ENCODE measurements at places on chromosomes 1 and 21.

GRCh38 chr1:61708953-61709907 lies 15.7 kb downstream of the TM2D1 start:
- DNase-seq, result no peak

GRCh38 chr1:26583646-26584485 lies 54.3 kb downstream of the RPS6KA1 start:
- no peak for DNase-seq

DNA sequence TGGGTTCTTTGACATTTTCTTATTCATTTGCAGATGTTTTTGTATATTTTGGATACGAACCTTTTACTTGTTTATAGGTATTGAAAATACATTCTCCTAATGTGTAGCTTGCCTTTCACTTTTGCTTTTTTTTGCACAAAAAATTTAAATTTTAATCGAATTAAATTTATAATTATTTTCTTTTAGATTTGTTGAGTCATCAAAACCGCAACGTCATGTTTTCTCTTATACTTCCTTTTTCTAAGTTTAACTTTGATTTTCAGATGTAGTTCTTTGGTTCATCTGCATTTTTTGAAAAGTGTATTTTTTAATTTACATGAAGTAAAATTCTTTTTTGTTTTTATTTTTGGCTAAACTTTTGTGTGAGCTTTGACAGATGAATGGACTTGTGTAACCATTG lies 243.7 kb upstream of the DPYD start:
- DNase-seq, result no peak

GRCh38 chr21:22409571-22409970 lies 1411.4 kb downstream of the NCAM2 start:
- DNase-seq, result no peak

- DNase-seq, result no peak
These were observed 269.8 kb upstream of the KAZN start for GRCh38 chr1:14328685-14329084.

- no peak for DNase-seq
These were observed 26.3 kb upstream of the IVNS1ABP start for GRCh38 chr1:185343306-185343705.

DNA sequence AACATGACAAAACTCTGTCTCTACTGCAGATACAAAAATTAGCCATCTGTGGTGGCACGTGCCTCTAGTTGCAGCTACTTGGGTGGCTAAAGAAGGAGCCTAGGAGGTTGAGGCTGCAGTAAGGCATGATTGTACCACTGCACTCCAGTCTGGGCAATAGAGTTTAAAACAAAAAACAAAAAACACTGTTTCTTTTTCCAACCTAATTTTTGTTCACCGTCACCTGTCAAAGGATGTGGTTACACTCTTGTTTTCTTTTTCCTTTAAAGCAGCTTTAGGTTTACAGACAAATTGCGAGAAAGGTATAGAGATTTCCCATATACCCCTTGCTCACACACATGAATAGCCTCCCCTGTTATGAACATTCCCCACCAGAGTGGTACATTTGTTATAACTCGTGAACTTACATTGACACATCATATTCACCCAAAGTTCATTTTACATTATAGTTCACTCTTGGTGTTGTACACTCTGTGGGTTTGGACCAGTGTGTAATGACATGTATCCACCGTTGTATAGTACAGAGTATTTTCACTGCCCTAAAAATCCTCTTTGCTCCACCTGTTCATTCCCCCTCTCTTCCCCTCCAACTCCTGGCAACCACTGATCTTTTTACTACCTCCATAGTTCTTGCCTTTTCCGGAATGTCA lies 26.2 kb downstream of the SMG7 start:
- no peak for DNase-seq

- no peak for DNase-seq
These were observed 4.7 kb downstream of the PGBD5 start for GRCh38 chr1:230421481-230421880.

GRCh38 chr1:46527474-46528296 lies 23.8 kb downstream of the KNCN start:
- peak; percentile 62 for DNase-seq

DNA sequence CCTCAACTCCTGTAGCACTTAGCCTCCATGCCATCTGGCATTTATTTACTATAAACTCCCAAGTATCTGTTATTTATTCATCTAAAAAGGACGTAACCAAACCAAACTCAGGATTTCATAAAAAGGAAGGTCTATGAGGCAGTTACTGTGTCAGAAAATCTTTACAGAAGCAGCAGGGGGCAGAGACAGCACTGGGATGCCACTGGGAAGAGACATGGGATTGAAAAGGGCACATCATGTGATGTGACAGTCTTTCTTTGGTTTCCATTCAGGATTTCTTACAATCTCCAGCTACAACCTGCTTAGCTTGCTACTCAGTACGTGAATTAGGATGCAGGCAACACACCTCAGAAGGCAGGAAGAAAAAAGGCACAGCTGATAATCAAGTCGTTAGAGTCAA lies 31.2 kb downstream of the SPRTN start:
- DNase-seq, result no peak

DNA sequence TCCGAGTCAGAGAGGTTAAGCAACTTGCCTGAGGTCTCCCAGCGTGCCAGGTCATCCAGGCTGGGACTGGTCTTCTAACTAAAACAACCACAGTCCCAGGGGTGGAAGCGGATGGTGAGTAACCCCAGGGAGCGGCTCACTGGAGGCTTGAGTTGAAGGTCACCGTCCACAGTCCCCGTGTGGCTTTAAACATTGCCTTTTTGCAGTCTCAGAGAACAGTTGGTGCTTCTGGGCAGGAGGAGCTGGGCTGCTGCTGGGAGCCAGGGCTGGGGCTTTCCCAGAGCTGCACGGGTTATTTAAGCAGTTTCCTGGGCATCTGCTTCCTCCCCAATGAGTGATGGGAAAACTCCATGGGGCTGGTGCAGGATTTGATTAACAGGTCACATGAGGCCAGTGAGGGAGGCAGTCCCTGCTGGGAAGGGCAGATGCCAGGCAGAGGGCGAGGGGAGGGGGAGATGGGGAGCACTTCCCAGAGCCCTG lies 12.3 kb downstream of the ARHGEF10L start:
- DNase-seq, result peak; percentile 16

DNA sequence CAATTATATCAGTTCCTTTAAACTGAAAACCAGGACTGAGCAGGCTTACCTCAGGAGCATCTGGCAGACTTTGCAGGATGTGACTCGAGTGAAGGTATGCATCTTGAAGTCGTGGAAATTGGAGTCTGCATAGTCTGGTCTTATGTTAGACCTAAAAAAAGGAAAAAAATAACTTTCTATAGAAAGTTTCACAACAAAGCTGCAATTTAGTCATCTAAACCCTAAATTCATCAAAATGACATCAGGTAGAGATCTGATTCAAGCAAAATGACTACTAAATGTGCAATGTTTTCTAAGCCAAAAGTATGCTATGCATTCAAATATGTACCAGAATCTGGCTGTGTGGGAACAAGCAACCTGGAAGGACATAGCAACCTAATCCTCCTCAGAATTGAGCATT lies 260.1 kb downstream of the VAV3 start:
- DNase-seq, result no peak

DNA sequence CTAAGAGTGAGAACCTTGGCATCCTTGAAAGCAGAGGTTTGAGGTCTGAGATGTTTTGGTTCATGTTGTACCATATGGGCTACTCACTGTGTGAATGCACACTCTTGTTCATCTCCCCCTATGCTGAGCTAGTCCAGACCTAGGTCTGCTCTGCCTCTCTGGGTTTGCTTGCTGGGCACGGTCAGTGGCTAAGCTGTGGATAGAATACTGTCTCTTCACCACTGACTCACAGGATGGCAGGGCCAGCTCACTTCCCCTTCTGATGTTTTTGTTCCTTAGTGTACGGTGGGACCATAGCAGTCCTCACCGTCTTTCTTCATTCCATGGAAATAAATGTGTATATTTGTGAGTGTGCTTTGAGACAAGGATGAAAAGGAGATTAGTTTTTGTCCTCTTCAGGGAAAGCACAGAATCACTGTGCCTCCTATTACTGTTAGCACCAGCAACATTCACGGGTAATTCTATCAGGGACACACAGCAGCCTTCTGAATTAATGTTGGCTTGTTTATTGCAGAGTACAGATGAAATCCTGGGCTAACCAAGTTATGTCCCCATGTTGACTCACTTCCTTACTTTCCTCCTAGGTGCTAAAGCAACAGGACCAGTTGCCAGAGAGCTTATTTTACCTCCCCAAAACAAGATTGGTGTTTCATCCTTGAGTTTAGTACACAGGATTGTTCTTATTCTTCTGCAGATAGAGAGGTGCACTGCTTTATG lies 56.9 kb upstream of the IVNS1ABP start:
- DNase-seq, result no peak

DNA sequence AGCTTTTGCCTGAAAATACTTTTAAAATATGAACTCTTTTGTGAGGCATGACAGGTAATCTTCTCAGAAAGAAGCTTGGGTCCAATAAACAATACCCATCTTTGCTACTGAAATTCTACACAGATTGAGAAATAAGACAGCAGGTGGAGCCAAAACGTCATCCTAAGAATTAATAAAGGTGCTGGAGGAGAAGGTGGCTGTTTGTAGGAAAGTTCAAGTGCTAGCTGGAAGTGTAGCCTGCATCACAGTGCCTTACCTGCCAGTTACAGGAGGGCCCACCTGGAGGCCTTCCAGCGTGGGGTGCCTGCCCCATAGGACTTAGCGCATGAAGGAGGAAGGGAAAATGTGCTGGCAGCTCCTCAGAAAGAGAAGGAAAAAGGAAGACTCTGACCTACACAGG lies 93.7 kb downstream of the TTC3 start:
- DNase-seq, result peak; percentile 40

- peak; percentile 43 for DNase-seq
These were observed 12.3 kb upstream of the SLAMF7 start for GRCh38 chr1:160726498-160727315.

DNA sequence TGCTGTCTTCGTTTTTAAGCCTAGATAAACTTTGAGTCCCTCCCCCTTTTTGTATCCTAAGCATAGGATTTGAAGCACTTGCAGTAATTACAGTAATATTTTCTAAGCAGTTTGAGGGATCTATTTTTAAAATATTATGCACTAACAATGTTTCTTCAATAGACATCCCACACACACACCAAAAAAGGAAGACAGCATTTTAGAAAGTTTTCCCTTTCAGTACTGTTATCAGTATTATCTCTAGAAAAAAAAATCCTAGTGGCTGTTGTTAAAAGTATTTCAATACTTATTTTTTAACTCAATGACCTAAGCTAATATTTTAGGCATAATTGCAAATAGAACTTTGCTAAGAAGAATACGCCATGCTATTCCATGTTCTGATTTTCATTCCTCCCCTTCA lies 15.1 kb downstream of the MCOLN3 start:
- no peak for DNase-seq

- DNase-seq, result no peak
These were observed 183.5 kb upstream of the ADGRL4 start for GRCh38 chr1:79190074-79190473.

Data from NCI-H1105 (cell line).